ENCODE measurements at places on chromosomes 16 and 17. TPM values are rescaled to one million over a fixed set of nuclear protein-coding genes. Genes with fewer than 3 reads are reported as not detected.

Gene TCAP
- total RNA-seq = 0.08 TPM

Gene IGSF6
- total RNA-seq = 0.15 TPM

Gene CDIPT
- total RNA-seq = 65.7 TPM

Gene IGF2BP1
- total RNA-seq = not detected

Gene TBC1D3K
- total RNA-seq = not detected

Gene PNMT
- not detected for total RNA-seq

Gene NKD1
- total RNA-seq = 0.16 TPM

Gene DNAH9
- total RNA-seq = 1.3 TPM

Gene TMC7
- 3.4 TPM for total RNA-seq

Gene GAST
- total RNA-seq = not detected

Gene SHBG
- not detected for total RNA-seq

Gene TAC4
- total RNA-seq = not detected

Gene TBC1D28
- not detected for total RNA-seq

Gene TLCD1
- 20.7 TPM for total RNA-seq

Gene FOXC2
- 0.49 TPM for total RNA-seq

Gene KCNH6
- total RNA-seq = not detected
